ENCODE measurements at places on chromosomes 7 and 10.

- no peak for DNase-seq
Measured at GRCh38 chr10:13973742-13974141, 357.0 kb downstream of the FRMD4A start.

- DNase-seq: no peak
Measured at GRCh38 chr7:142133731-142134148, 22.2 kb downstream of the MGAM2 start.

DNA sequence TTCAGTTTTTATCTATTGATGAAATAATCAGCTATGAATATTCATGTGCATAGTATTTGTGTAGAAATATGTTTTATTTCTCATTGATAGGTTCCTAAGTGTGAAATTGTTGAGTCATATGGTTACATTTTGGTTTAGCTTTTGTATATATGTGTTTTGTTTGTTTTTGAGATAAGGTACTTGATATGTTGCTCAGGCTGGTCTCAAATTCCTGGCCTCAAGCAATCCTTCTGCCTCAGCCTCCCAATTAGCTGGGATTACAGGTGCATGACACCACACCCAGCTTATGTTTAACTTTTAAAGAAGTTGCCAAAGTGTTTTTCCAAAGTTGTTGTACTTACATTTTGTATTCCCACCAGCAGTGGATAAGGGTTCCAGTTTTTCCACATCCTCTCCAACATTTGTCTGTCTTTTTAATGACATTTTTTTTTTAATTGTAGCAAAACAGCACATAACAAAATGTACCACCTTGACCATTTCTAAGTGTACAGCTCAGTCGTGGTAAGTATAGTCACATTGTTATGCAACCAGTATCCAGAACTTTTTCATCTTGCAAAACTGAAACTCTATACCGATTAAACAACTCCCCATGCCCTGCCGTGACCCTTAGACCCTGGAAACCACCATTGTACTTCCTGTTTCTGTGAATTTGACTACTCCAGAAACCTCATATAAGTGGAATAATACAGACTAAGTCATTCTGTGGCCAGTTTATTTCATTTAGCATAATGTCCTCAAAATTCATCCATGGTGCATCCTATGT lies 12.6 kb upstream of the UBE2D1 start:
- no peak for DNase-seq

DNA sequence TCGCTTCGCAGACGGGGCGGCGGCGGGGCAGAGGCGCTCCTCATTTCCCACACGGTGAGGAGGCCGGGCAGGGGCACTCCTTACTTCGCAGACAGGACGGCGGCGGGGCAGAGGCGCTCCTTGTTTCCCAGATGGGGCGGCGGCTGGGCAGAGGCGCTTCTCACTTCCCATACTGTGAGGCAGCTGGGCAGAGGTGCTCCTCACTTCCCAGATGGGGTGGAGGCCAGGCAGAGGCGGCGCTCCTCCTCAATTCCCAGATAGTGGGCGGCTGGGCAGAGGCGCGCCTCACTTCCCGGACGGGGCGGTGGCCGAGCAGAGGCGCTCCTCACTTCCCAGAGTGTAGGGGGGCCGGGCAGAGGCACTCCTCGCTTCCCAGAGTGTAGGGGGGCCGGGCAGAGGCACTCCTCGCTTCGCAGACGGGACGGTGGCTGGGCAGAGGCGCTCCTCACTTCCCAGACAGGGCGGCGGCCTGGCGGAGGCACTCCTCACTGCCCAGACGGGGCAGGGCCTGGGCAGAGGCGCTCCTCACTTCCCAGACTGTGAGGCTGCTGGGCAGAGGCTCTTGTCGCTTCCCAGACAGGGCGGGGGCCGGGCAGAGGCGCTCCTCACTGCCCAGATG lies 43.1 kb downstream of the ZEB1 start:
- no peak for DNase-seq

DNA sequence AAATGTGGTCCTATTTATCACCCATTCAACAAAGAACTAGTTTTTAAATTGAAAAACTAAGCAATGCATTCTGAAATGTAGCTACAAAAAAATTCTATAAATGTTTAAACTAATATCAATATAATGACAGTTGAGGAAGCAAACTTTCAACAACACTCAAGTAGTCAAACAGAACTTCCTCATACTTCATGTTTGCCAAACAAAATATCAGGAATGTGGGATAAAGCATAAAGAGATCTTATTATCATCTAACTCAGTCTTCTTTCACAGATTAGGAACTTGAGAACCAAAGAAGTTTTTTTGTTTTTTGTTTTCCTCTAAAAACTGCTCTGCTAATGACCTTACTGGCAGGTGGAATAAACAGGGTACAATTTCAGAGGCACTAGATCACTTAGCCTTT lies 116.2 kb downstream of the JAZF1 start:
- no peak for DNase-seq

DNA sequence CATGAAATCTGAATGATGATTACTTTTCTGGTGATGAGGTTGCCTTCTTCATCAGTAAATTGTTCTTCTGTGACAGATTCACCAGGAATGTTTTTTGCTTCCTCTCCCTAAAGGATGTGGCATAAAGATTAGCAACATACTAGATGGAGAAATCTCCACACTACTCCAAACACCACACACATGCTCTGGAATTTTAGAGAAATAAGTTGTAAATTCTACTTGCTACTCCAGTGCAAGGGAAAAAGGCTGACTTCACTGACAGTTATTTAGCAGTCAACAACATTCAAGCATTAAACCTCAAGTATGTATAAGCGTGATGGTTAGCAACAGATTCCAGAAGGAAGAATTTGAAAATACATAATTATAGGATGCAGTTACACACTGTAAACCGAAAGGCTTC lies 137.9 kb upstream of the CCDC6 start:
- no peak for DNase-seq

DNA sequence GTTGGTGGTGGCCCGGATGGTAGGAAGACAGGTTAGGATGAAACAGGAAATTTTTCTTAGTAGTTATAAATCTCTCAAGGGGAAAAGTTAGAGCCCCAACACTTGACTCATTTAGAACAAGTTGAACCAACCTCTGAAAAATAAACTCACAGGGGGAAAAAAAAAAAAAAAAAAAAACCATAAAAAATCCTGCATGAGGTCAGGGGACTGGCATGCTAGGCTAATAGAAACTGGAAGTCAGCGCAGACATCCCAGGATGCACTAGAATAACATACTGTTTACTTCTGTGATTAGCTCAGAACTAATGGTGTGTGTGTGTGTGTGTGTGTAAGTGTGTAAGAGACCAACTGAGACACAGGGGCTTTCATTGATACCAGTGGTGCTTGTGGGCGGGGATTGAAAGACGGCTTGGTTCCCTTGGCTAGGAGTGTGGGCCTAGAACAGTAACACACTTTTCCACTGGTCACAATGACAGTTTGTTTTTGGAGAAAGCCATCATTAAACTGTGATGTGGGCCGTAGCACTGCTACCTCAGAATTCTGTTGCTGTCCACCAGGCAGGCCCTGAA lies 491.6 kb upstream of the GALNT17 start:
- DNase-seq: no peak

DNA sequence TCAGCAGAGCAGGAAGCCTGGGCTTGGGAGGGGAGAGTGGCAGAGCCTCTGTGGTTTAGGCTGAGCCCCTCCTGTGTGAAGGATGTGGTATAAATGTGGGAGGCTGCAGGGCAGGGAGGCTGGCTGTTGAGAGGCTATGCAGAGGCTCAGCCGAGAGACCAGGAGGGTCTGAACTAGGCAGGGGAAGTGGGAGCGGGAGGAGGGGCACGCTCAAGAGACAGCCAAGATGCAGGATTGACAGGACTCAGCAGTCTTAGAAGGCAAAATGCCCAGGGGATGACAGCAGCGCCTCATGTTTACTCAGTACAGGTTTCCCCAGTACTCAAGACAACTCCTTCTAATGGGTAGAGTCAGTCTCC lies 24.3 kb downstream of the BTBD16 start:
- no peak for DNase-seq

DNA sequence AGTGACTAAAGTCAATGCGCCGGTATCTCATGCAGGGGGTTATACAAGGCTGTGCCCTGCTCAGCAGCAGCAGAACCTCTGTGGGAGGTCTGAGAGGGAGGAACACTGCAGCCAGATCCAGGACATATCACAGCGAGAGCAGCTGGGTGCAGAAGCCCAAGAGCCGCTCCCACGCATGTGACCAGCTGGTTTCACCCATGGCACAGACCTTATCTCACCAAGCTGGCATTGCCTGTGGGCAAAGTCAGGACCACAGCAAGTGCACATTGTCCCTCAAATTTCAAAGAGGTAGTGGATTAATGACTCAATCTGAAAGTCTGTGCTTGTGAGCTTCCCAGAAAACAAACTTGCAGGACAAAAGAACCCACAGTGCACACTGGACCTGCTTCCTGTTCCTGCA lies 31.6 kb upstream of the AKR1C1 start:
- no peak for DNase-seq

- no peak for DNase-seq
Measured at GRCh38 chr10:74058658-74059057, 60.7 kb downstream of the VCL start.

DNA sequence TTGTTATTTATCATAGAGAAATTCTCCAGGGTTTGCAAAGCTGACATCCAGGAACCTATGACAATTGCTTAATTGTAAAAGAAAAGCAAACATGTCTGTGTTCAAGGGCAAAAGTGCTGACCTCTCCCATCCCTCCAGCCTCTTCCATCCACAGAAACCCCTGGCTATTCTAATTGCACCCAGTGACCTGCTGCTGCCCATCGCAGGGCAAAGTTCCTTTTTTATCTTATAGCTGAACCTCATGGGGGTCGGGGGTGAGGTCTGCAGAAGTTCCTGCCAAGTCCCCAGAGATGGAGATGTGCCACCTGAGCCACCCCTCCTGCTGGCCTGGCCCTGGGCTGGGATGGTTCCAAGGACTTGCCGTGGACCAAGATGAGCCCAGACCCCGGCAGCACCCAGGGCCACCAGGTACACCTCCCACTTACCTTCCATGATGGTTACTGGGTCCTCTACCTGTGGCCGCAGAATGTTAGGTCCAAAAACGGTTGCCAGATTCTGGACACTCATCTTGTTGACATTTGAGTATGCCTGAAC lies 146.5 kb downstream of the MAPK8 start:
- no peak for DNase-seq

DNA sequence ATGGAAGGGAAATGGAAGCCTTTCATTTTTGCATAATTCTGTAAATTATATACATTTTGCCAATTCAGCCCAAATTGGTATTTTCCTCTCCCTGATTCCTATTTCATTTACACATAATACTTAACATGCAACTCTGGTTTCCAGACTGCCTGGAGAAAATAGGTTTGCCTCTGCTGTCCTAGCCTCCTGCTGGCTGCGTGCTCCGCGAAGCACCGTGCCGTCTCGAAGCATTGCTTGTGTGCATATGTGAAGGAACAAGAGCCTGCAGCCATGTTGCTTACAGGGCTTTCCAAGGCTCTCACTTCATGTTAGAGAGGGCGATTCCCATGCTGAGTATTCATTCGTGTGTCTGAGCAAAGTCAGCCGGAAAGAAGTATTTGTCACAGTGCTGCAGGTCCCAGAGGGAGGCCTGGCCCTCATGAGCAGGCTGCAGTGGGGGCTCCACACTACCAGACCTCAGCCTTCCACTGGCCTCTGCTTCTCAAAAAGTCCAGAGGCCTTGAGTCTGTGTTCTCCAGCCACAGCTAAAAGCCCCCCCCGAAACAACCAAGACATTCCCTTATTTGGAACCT lies 66.5 kb downstream of the CLRN3 start:
- no peak for DNase-seq

DNA sequence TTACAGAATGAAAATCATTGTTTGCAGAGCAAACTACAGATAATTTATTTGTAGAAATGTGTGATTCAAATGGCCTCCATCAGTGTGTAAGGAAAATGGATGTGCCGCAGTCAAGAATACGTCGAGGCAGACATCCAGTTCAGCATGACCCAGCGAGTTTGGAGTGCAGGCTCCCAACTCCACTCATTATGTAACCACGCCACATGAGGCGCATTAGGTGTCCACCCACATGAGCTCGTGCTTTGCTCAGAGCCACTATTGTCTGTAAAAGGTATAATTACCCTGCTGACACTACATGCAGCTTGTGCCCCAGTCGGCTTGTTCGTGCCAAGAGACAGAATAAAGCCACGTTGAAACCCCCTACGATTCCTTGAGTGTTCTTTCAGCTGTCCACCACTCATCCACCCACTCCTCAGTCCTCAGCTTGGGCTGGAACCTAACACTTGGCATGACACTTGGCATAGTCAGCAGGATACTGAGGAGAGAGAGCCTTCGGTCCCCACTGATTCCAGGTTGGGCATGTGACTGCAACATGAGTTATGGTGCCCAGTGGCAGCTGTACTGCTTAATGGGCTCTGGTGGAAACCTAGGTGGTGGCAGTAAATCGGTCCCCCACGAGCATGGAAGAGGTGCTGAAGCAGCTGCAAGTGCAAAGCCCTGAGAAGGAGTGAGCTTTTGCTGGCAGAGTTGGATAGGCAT lies 102.7 kb downstream of the BICC1 start:
- no peak for DNase-seq

DNA sequence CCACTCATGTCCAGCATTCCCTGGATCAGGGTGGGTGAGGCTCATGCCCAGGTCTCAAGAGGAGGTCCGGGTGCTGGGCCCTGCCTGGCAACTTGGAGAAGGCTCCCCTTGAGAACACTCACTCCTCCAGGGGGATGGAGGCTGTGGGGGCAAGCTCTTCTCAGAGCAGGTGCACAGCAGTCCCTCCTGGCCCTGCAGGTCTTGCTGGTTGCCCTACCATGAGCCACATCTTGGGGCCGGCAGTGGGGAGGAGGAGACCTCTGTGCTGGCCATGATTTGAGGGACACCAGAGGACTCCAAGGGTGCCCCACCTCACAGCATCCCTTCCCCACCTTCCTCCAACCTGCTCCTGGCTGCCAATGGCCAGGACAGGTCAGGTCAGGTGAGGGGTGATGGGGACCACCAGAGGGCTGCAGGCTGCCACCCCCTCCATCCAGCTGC lies 87.4 kb upstream of the RET start:
- no peak for DNase-seq

GRCh38 chr10:413662-414071 lies 275.8 kb downstream of the DIP2C start:
- DNase-seq: no peak

- no peak for DNase-seq
Measured at GRCh38 chr7:113200281-113200680, 81.9 kb upstream of the SMIM30 start.

DNA sequence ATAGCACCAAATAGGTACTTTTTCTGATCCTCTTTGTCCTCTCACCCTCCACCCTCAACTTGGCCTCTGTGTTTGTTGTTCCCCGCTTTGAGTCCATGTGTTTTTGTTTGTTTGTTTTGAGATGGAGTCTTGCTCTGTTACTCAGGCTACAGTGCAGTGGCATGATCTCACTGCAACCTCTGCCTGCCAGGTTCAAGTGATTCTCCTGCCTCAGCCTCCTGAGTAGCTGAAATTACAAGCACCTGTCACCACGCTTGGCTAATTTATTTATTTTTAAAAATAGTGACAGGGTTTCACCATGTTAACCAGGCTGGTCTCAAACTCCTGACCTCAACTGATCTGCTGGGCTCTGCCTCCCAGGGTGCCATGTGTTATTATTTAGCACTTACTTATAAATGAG lies 5.3 kb downstream of the ZNF273 start:
- no peak for DNase-seq

- no peak for DNase-seq
Measured at GRCh38 chr10:79449181-79450146, 4.0 kb upstream of the ZCCHC24 start.

GRCh38 chr10:118107040-118107439 lies 60.3 kb upstream of the RAB11FIP2 start:
- DNase-seq: no peak

- no peak for DNase-seq
Measured at GRCh38 chr7:156783864-156784263, 109.1 kb downstream of the LMBR1 start.

All from iPS DF 6.9 (cell line).